NCI-H1930 (cell line): ENCODE measurements at places on chromosomes 7 and 10.

DNA sequence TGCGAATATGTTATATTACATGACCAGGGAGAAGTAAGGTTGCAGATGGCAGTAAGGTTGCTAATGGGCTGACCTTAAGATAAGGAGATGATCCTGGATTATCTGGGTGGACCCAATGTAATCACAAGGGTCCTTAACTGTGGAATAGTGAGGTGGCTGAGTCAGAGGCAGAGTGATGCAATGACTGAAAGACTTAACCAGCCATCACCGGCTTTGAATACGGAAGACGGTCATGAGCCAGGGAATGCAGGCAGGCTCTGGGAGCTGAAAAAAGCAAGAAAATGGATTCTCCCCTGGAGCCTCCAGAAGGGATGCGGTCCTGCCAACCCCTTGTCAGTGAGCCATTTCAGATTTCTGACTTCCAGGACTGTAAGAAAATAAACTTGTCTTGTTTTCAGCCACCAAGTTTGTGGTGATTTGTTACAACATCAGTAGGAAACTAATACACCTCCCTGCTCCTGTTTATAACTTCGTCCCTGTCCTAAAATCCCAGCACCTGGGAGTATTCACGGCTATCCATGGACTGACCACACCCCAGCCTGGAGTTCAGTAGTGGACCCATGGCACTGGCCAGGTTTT is 4.6 kb upstream of the C10orf95 start:
- no peak for DNase-seq

- DNase-seq, result no peak
Measured at GRCh38 chr10:103936022-103936421, 18.0 kb upstream of the STN1 start.

DNA sequence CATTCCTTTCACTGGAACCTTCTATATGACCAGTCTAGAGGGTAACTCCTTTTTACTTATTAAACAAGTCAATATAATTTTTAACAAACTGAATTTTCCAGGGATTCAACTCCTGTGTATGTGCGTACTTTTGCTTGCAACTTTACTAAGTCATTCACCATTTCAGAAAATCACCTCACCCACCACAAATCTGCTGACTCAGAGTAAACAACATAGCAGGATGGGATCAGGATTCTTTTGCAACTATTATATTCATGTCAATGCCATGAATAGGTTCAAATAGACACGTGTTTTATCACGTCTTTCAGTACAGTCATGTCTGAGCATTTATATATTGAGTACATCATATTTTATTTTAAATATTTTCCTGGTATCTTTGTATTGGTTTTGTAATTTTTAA is 14.5 kb downstream of the CTTNBP2 start:
- no peak for DNase-seq

- DNase-seq, result no peak
Measured at GRCh38 chr10:88901984-88902789, 22.1 kb downstream of the STAMBPL1 start.

DNA sequence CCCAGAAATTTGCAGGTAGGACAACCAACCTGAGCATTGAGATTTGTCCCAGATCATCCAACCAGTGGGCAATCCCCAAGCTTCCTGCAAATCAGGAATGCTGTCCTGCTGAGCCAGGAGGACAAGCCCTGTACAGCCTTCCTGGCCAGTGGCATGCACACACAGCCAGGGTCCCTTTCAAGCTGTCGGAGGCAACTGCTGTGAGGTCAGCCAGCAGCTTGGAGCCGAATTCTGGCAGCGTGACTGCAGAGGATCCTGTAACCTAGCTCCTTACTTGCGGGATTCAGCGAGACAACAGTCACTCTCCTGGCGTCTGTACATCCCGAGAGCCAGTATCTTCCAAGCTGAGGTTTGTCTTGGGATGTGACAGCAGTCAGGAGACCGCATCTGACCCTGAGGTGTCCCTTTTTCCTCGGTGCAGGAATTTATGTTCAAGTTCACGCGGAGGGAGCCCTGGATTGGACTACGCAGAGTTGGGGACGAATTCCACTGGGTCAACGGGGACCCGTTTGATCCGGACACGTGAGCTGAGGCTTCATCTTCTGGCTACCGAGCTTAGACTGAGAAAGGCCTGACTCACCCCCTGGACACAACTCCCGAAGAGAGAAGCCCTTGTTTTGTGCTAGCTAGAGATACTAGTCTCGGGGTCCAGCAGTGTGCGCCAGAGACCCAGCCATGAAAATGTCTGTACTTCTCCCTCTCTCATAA is 18.3 kb downstream of the CLEC2L start:
- no peak for DNase-seq
